ENCODE measurements at places on chromosomes 12 and 14. TPM values are rescaled to one million over a fixed set of nuclear protein-coding genes. Genes with fewer than 3 reads are reported as not detected.

The LRRC10 gene
- total RNA-seq = 33.5 TPM

GRCh38 chr14:26913786-26914185 is 316.0 kb upstream of the NOVA1 start:
- no peak for DNase-seq

DNA sequence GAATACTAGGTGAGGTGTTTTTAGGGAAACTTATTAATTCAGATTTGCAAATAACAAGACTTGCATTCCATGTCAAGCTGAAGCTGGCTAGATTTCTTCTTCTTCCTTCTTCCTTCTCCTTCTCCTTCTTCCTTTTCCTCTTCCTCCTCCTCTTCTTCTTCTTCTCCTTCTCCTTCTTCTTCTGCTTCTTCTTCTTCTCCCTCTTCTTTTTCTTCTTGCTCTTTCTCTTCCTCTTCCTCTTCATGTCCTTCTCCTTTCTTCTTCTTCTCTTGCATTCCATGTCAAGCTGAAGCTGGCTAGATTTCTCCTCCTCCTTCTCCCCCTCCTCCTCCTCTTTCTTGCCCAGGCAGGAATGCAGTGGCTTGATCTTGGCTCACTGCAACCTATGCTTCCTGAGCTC is 297.8 kb downstream of the PRKD1 start:
- no peak for DNase-seq

- DNase-seq = no peak
Measured at GRCh38 chr12:57891542-57892228, 45.2 kb upstream of the CTDSP2 start.

- no peak for DNase-seq
Measured at GRCh38 chr14:62304257-62304656, 542.0 kb downstream of the SNAPC1 start.

- DNase-seq = peak; percentile 2
Measured at GRCh38 chr12:100715976-100716944, 78.3 kb upstream of the ANO4 start.

- no peak for DNase-seq
Measured at GRCh38 chr12:5155866-5156265, 112.2 kb downstream of the KCNA5 start.

GRCh38 chr12:112820796-112821195 is 29.2 kb downstream of the RPH3A start:
- DNase-seq = no peak

GRCh38 chr14:29663281-29663801 is 264.3 kb downstream of the PRKD1 start:
- DNase-seq = peak; percentile 82

- no peak for DNase-seq
Measured at GRCh38 chr14:27916326-27916725, 850.3 kb upstream of the FOXG1 start.

GRCh38 chr12:53939141-53940108 is 794 bp downstream of the HOXC13 start:
- DNase-seq = peak; percentile 60
